ENCODE measurements at places on chromosomes 1 and 21.
A peak's percentile ranks its signal among the peaks of the same experiment; 100 is the strongest.

DNA sequence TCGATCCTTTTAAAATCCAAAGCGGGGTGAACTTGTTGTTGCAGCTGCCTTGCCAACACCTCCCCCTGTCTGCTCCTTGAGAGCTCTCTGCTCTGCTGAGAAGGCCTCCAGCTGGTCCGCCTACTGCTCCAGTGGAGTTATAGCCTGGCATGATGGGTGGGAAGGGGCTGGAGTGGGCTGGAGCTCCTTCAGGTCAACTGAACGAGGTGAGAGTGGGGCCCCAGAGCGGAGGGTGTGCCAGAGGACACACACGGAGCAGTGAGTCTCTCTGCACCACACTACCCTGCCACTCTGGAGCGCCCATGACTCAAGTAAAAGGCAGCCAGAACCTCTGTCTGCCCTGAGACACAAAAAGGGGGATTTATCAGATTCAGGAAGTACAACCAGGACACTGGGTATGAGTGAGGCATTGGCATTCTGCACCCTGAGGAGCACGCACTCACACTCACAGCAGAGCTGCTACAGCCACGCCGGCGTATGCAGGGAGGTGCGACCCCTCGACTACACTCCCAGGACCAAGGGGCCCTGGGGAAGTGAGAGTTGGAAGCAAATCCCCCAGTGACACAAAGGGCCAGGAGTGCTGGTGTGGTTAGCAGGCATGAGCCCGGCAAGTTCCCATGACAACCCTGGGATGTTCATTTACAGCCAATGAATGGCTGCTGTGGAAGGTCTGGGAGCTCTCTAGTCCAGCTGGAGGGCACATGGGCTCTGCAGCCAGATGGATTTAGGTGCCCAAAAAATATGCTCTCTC is 28.0 kb upstream of the EVA1B start:
- peak; percentile 68 for DNase-seq

DNA sequence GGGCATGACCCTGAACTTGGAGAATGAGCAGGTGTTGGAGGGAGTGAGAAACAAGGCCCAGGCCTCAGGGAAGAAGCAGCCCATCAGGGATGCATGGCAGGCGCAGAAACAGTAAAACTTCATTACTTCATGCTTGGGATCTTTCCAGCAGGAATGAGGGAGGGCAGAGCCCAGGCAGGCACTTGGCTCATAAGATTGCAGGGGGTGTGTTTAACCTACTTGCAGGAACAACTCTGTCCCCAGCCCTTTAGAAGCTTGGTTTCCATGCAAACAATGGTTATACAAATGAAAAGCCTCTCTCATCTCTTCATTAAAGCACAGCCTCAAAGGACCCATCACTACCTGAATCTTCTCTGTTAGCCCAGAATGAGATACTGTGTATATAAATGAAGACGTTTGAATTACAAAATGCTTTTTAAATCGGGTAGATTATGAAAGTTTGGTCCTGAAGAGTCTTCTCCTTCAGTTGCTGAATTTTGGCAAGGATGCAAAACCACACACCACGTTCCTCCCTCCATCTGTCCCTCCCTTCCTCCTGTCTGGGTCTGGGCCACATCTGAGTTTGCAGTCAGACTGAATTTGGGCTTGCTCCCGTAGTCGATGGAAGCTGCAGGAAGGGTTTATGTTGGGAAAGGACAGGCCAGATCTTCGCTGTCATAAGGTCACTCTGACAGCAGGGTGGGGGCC is 154.4 kb upstream of the KLHDC7A start:
- DNase-seq, result no peak

DNA sequence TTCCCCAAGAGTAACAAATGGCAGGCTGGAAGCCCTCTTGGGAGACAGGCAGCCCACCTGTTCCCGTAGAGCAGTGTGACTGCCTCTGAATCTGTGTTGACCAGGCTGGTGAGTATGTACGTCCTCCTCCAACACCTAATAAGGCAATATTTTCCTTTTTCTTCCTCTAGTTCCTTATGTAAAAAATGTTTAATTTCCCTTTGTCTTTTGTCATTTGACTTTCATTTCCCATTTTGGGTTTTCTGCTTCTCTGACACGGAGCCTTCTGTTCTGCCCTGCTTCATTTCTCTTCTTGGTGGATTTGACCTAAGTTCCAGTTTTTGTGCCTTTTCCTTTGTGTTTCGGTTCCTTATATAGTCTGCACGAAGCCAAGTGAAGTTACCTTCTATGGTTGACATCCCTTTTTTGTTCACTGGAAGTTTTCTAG is 65.8 kb upstream of the ATF3 start:
- DNase-seq, result no peak

DNA sequence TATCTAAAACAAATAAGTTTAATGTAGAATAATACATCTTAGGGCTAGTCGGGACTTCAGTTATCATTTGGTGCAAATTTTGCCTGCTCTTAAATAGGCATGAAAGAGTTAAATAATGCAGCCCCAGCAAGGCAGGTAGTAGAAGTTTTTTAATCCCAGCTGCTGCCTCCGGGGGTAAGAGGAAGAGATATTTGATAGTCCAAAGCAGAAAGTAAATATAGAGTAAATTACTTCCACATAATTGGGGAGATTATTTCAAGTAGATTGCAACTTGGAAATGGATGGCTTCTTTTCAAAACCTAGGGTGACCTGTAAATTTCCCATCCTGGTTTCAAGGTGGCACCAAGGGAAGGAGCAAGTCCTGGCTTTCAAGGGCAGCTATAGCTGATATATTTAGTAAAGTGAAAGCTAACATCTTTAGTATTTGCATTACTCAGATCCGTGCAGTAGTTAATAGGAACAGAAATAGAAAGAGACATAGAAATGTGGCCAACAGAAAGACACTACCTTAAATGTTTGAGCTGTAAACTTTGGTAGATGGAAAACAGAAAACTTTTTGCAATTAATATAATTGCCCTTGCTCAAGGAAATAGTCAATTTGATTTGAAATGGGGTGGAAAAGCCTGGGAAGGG is 109.1 kb downstream of the LMO4 start:
- no peak for DNase-seq

DNA sequence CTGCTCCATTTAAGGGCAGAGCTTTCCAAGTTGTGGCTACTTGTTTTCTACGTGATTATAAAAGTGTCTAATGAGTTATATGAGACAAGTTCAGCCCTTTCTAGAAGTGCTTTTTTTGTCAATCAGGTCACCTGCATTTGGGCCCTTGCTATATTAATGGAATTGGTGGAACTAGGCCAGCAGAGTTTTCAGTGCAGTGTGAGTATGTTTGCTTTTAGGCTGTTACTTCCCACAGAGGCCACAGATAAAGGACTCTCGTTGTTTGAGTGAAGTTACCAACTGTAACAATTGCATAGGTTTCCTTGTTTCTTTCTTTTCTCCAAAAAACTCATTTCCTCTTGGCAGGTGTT is 10.9 kb downstream of the SMAP2 start:
- no peak for DNase-seq

GRCh38 chr1:14725695-14726094 is 127.2 kb downstream of the KAZN start:
- no peak for DNase-seq

GRCh38 chr1:209587789-209588188 is 4.3 kb downstream of the CAMK1G start:
- DNase-seq, result no peak

- no peak for DNase-seq
Measured at GRCh38 chr1:106055855-106056254, 1000.6 kb upstream of the PRMT6 start.

- DNase-seq, result no peak
Measured at GRCh38 chr1:11719313-11720032, 16.5 kb upstream of the AGTRAP start.

DNA sequence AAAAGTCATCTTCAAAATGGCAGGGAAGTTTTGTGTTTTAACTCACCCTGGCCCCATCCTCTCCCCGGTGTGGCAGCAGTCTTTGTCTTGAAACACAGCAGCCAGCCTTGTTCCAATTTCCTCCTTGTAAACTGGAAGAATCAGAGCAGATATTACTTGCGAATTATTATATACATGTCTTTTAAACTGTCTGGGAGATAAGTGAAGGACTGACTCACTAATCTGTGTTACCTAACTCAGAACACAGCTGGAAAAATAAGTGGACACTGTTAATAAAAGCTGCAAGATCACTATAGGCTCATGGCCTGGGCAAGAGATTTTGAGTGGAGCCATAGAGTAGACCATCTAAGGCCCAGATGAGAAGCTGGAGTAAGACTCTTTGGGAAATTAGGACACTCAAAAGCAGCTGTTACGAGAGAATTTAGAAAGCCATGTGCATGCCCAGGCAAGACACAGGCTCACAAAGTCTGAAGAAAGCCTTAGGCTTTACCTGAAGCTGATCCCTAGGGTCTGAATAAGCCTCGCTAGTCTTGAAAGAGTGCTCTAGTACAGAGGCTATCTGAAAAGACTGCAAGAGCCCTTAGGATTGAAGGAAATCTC is 233.0 kb upstream of the RAB4A start:
- DNase-seq, result no peak

DNA sequence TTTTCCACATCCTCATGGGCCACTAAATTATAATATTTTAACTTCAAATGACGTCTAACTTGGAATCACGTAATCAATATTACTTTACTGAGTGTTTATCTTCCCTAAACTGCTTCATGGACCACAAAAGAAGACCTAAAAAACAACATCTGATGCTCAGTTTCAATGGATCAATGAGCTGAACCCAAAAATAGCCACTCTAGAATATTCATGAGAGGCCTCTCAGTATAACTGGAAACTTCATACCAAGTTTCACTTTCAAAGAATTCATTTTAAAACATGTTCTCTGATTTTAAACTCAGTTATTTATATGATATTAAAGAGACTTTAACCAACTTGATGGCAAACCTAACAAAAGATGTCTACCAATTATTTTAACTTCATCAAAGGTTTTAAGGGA is 23.7 kb upstream of the TIAM1 start:
- no peak for DNase-seq

GRCh38 chr1:163205513-163205912 is 2.8 kb upstream of the RGS5 start:
- DNase-seq, result no peak

DNA sequence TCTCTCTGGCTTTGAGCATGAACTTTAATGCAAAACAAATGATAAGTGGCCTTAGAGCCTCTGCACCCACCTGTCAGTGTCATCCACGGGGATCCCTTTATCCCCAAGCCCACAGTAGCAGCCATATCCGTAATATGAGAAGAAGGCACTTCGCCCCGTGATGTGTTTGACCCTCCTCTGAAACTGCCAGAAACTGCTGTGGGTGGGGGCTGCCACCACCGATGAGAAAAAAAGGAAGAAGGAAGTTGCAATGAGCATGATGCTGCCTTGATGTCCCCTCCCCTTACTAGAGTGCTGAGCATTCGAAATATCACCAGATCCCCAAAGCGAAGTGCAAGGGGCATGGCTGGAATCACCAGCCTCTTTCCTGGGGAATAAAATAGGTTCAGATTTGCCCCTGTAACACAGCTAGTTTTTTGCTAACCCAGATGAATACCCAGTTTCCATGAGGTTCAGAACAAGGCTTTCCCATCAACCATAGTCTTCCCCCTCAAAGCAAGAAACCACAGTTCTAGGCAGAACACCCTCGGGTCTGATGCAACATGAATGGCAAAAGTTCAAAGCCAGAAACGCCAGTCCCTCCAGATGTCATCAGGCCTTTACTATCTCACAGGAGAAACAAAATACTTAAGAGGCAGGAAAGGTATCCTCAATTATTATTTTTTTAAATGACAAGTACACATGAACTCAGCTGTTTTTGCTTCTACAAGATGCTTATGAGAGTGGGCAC is 10.8 kb upstream of the UBXN10 start:
- no peak for DNase-seq

DNA sequence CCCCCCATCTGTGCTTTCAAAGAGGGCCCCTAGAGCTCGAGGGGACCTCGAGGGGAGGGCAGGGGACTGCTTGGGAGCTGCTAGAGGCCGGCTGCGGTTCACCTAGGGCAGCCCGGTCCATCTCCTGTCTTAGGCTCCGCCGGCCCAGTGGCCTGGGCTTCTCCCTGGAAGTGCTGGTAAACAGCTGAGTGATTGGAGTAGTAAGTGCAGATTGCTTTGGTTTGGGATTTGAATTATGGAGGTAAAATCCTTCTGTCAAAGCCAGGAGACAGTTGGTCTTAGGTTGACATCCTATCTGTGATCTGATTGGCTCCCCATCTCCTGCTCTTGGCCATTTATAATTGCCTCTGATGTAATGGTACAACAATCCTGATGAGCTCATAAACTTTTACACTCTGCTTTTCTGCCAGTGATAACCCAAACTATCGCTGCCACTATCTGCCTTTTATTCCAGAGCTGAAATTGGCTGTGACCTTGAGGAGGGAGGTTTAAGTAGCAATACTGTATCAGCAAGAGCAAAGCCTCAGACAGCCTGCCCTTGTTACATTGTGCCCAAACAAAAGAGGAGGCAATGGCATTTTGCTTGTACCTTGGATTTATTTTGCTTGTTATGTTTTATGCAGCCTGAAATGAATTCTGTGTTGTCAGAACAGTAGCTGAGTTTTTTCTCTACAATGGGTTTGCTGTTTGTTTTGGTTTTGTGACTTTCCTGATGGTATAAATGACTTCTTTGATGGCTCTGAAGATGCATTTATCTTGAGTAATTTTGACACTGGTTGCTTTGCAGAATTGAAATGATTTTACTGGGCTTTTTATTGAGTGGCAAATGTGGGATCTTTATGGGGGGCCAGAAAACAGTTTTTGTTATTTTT is 2.4 kb downstream of the ARID1A start:
- peak; percentile 93 for DNase-seq

DNA sequence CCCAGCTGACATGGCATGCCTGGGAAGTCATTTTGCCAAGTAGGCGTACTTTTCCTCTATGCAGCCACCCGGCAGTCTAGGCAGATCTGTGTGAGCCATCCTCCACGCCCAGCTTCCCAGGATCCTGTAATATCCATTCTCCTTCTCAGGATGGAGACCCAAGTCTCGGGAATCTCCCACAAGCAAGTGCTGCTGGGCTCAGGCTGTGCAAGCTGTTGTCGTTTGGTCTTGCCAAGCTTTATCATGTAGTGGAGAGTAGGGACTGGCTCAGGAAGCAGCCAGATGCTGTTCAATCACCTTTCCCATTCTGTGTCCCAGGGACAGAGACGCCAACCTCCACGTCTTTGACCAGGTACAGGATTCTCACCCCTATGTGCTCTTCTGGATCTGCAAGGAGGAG is 191.1 kb upstream of the TMEM51 start:
- no peak for DNase-seq

DNA sequence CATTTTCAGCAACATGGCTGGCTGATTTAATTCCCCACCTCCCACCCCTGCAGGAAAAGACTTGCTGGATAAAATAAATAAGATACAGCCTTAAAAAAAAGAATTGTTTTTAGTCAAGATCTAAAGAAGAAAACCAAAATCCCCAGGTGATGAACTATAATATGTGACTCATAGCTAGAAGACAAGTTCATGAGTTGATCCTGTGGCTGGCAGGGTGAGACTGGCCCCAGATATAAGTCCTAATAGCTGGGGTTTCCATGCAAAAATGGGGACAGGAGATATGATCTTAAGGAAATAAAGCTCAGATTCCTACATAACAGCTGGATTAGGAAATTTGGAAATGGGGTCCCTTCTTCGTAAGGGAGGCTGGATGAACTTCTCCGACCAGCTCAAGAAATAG is 21.9 kb upstream of the RGSL1 start:
- DNase-seq, result no peak

- no peak for DNase-seq
Measured at GRCh38 chr1:209689477-209689876, 14.3 kb downstream of the G0S2 start.

GRCh38 chr1:193318347-193318746 is 131.9 kb upstream of the B3GALT2 start:
- DNase-seq, result no peak
